ENCODE measurements at places on chromosomes 4 and X.
A peak's percentile ranks its signal among the peaks of the same experiment; 100 is the strongest.

DNA sequence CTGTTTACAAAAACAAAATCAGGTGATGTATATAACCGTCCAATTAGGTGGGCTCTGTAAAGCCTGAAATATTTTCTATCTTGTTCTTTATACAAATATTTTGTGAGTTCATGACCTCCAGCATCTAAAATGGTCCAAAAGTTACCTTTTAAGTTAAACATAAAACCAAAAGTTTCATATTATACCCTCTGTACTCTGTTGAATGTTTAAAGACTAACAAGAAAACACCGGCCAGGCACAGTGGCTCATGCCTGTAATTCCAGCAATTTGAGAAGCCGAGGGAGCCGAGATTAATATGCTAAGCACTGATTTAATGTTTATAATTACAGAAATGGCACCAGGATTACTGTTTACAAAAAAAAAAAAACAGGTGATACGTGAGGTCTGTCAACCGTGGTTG is 328.4 kb downstream of the DHRSX start:
- no peak for DNase-seq

GRCh38 chr4:2301806-2302205 is 39.9 kb upstream of the MXD4 start:
- DNase-seq, result no peak

- no peak for DNase-seq
Observed at GRCh38 chr4:20026456-20026855, 225.2 kb upstream of the SLIT2 start.

GRCh38 chr4:20356565-20356964 is 104.9 kb downstream of the SLIT2 start:
- no peak for DNase-seq

GRCh38 chr4:5964030-5964429 is 54.2 kb downstream of the C4orf50 start:
- DNase-seq, result no peak

DNA sequence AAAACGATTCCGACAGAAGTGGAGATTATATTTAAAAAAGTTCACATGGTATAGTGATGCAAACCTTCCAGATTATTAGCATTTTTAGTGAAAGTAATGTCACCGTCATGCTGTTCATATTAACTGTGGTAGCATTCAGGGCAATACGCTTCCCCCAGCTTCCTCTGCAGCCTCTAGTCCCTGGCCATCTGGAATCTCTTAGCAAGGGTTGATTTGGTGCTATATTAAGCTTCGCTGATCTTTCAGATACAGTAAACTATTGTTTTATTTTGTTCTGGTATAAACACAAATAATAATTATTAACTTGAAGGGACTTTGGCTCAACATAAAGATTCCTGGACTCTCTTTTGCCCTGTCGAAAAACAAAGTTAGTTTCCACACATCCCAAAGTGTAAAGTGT is 1080.5 kb upstream of the TENM3 start:
- DNase-seq, result no peak

DNA sequence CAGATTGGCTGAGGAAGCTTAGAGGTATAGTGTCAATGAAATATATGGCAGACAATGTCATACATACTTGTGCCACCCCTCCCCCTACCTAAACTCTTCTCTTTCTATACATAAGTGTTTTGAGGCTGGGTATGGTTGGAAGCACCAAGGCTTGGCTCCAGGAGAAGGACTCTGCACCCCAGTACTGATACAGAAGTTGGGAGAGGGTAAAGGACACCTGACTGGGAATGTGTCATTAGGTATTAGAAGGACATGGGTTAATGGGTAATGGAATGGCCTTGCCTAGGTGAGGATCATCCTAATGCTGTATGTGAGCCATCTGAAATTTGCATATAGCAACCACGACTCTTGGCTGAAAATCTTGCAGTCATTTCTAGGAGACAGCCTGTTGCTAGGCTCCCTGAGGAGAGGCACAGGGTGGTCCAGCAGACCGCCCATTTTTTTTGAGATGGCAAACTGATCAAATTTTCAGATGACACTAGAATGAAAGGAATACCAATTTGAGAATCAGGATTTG is 26.8 kb upstream of the AP1S2 start:
- DNase-seq, result no peak

DNA sequence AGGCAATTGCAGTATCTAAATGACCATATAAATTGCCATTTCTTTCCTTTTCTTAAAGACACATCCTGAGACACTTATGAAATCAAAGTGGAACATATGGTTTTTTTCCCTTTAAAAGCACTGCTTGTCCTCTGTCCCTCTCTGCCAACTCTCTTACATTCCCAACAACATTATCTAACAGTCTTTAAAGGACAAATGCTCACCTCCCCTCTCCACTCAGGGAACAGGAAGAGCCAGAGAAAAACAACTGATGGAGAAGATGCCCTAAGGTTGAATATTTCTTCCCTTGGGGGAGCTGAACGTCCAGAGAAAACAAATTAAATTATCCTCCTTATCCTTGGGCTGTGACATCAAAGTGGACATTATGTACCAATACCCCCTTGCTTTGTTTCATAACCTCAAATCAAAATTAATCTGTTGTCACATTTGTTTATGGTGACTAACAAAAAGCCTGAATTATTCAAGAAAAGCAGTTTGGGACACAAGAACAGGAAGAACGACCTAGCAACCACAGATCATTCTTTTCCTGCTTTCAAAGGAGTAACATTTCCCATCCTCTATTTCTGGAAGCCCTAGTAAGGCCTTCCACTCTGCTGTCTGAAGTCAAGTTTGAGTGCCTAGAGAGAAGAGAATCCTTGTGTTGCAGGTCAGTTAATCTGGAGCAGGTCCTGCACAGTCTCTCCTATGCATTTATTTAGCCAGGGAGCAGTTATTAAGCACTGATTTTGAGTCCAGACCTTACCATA is 52.6 kb upstream of the PAGE1 start:
- no peak for DNase-seq

DNA sequence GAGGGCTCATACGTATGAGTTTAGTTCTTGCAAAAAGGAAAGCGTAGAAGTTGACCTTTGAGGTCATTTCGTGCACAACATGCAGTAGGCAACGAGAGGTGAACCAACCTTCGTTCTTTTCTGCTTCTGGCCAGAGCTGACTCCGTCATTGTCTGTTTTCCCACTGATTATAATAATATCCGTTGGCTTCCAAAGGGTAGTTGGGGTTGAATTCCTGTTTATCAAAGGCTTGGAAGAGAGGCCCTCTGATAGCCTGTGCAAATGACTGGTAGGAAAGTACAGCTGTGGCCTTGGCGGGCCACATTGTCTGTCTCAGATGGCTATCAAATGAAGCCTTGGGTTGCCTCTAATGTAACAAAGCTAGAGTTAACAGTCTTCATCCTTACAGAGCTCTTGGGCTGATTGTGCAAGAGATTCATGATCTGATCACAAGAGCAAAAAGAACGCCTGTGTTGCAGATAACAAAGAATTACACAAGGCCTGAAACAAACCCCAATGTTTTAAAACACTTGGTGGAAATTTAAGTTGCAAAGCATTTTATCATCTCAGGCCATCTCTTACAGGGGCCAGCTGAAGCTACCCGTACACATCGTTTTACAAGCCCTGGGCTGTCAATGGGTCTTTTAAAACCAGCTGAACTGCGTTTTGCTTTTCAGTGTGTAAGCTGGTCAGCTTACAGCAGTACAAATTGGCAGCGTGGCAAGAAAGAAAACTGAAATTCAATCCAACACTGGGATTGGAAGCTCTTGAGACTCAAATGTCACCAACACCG is 46.1 kb upstream of the FAM9C start:
- DNase-seq, result peak; percentile 41

- no peak for DNase-seq
Observed at GRCh38 chr4:115356176-115356575, 242.8 kb upstream of the NDST4 start.

DNA sequence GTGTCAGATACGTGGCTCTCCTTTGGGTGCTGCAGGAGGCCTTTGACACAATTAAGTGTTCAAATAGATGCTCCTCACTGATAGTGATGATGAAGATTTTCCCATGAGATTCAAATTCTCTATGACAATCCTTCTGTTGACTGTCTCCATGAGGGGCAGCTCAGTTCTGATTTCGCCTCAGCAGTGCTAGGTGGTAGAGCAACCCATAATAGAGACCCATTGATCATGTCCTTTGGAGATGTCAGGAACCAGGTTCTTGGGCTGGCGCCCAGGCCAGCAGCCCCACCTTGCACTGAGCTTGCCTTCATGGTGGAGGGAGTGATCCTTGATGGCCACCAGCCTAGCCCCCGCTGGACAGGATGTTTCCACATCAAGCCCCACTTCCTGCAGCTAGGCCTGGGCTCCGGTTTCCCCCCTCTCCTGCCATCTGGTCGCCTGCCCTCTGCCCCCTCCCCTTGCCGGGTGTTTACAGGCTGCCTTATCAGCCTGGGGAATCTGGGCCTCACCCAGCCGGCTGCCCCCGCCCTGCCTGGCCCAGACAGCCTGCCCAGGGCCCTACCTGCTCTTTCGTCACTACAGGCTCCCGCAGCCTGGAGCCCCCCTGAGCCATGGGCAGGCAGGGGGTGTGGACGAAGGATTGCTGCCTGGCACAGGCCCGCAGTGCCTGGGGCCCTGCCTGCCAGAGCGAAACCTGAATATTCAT is 12.6 kb downstream of the ELF4 start:
- DNase-seq, result peak; percentile 35

GRCh38 chr4:54076673-54077072 is 12.3 kb upstream of the CHIC2 start:
- DNase-seq, result no peak

DNA sequence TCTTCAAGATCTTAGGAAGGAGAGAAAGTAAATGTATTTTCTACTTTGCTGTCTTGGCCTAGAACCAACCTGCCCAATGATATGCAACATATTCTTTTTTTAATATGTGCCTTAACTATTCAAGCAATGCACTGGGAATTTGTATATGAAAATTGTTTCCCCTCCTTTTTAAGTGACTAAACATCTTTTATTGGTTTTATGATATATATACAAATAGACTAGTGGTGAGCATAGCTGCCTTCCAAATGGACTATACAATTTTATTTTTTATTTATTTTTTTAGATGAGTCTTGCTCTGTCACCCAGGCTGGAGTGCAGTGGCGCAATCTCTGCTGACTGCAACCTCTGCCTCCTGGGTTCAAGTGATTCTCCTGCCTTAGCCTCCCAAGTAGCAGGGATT is 10.3 kb downstream of the NOCT start:
- no peak for DNase-seq

DNA sequence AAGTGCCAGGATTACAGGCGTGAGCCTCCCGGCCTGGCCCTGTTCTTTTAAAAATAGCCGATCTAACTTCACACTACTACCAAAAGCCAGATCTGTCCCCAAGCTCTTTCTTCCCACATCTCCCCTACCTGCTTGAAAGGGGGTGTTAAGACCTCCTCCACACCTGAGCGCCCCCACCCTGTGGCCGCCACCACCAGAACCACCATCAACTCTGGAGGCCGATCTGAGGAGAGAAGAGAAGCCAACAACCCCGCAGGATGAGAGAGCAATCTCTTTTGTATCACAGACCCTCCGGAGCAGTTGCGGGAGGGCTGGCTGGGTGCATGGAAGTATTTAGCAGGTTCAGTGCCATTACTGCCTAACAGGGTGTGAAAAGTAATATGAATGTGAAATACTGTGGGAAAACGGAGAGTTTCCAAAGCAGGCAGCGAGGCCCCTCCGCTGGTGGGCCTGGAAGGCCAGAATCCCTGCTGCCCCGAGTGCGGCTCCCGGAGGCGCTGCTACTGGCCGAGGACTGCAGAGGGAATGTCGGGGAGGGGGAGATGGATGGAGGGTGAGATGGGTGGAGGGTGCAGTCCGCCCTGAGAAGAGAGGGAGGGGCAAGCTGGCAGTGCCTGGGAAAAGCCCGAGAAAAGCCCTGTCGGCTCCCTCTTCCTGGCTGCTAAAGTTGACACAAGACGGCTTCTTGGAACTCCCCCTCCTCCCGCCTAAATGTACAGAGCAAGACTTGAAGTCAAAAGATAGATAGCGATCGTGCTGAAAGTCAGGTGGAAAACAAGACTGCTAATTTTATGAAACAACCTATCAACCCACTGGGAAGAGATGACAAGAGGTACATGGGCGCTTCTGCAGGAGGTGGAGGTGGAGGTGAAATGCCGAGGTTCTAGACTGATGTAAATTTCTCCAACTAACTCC is 22.3 kb downstream of the HAND2 start:
- DNase-seq, result no peak

DNA sequence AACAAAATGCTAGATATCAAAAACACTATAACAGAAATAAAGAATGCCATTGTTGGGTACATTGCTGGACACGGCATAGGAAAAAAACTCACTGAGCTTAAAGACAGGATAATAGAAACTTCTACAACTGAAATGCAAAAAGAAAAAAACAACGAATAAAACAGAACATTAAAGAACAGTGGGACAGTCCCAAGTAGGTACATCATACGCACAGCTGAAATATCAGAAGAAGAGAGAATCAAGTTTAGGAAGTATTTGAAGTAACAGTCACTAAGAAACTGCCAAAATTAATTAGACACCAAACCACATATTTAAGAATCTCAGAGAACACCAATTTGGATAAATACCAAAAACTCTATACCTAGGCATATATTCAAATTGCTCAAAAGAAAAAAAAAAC is 19.2 kb downstream of the RAB28 start:
- DNase-seq, result no peak

DNA sequence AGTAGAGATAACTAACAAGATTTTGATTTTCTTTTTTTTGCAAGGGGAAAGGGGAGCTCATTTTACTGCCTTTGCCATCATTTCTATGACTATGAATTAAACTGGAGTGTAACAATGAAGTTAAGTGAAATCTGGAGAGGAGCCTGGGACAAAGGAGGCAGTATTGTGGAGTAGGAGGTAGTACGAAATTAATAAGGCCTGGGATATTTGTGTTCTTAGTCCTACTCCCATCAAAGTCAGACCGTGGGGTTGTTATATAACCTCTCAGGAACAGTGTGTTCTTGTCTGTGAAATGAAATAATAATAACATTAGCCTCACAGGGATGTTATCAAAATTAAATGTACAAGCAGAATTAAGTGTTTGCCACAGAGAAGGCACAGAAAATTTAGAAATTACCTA is 204.3 kb upstream of the EMCN start:
- DNase-seq, result no peak

- no peak for DNase-seq
Observed at GRCh38 chrX:119816300-119816699, 24.9 kb upstream of the RPL39 start.

- no peak for DNase-seq
Observed at GRCh38 chr4:47830265-47831025, 7.4 kb downstream of the CORIN start.

- no peak for DNase-seq
Observed at GRCh38 chrX:10633722-10634121, 13.3 kb upstream of the MID1 start.

GRCh38 chr4:152819026-152819645 is 39.4 kb downstream of the ARFIP1 start:
- no peak for DNase-seq

DNA sequence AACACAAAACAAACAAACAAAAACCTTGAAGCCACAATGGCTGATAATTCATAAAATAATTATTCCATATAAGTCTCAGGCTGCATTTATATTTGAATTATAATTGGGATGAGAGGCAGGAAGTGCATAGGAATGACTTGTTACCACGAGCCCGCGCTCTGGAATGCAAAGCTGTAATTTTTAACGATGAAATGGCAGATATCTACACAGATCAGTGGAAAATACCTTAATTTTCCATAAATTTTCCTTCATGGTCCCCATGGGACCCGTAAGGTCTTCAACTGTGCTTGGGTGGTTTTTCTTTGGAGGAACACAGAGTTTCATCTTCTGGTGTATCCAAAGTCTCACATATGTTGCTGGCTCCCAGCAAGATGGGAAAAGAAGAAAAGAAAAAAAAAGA is 226.8 kb downstream of the SHOX start:
- no peak for DNase-seq

Measured in hematopoietic multipotent progenitor cell treated with erythropoietin and hydrocortisone succinate and interleukin-3 and kit ligand, for 8 days (in vitro differentiated cells).